ENCODE measurements at places on chromosomes 11 and 22.

DNA sequence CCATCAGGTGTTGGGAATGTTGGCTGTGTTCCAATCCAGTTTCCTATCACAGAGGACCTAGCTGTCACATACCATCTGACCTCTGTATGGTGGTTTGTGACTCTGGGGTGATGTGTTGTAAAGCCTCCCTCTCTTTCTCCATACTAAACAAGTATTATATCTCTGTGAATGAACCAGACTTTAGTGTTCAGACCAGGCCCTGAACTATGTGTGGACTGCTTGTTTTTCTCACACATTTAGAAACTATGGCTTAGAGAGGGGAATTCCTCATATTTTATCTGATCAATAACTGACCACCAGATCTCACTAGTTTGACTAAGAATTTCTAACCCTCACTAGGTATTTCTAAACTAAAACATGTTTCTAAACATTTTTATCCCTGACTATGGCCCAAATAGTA, 17.5 kb downstream of the NCR3LG1 start:
- no peak for DNase-seq

DNA sequence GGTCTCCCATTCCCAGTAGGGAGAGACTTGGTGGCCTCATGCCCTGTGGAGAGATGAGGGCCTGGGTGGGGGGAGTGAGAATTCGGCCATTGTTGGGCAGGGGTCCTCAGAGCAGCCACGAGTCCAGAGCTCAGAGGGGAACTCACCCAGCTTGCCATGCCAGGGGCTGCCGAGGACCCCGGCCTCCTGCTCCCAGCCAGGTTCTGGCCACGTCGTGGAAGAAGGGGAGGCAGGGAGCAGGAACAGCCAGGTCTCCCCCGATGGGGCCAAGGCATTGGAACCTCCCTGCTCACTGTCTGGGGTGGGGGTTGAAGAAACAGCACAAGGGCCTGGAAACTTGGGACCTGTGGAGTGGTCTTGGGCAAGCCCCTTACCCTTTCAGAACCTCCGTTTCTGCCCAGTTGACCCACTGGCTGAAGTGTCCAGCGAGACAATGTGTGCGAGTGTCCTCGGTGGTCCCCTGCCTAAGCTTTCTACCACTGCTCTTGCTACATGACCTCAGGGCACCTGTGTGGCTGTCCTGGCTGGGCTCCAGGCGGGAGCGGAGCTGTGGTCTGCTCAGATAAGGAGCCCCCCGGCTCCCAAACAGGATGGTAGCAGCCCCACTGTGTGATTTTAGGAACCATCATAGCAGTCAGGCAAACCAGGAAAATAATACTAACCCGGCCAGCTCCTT, 74.7 kb upstream of the WNT11 start:
- no peak for DNase-seq

GRCh38 chr11:101810546-101810945, 104.3 kb upstream of the CEP126 start:
- DNase-seq, result no peak

- no peak for DNase-seq
These were observed 94.7 kb upstream of the CLPB start for GRCh38 chr11:72529068-72529467.

GRCh38 chr22:42160251-42160650, 29.6 kb upstream of the CYP2D6 start:
- DNase-seq, result no peak

GRCh38 chr11:122981388-122982264, at the start of gene BSX:
Gene BSX (minus strand): TSS chr11:122981834. CDS start chr11:122981671, 163 bp downstream.
- DNase-seq, result peak; percentile 59

- peak; percentile 81 for DNase-seq
These were observed 50.1 kb downstream of the FBLN1 start for GRCh38 chr22:45552580-45553350.

GRCh38 chr11:45355706-45356041, 69.5 kb upstream of the SYT13 start:
- DNase-seq, result no peak

DNA sequence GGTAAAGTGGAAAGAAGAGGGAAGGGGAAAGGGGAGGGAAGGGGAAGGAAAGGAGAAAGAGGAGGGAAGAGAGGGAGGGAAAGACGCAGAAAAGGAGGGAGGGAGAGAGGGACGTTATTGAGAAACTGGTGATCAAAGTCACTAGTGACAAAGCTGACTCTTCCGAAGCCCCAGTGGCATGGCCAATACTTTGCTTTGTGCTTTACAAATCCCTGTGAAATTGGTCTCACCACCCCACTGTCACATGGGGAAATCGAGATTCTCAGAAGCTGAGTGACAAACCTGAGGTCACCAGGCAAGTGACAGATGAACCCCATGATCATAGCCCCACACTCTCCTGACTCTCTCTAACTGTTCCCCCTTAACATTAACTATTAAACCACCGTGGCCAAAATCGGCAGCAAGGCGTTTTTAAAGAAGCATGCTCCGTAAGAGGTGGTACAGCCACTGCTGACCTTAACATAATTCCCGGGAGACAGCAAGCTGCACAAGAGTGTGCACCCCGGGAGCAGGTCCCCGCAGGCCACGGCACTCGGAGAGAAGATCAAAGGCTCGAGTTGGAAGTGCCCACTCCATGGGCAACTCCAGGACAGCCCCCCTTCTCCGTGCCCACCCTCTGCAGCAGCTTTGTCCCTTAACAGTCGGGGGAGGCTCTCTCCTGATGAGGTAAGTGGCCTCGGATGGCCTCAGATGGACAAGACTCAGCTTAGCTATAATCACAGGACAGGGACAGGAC, 34.8 kb downstream of the CELSR1 start:
- no peak for DNase-seq

DNA sequence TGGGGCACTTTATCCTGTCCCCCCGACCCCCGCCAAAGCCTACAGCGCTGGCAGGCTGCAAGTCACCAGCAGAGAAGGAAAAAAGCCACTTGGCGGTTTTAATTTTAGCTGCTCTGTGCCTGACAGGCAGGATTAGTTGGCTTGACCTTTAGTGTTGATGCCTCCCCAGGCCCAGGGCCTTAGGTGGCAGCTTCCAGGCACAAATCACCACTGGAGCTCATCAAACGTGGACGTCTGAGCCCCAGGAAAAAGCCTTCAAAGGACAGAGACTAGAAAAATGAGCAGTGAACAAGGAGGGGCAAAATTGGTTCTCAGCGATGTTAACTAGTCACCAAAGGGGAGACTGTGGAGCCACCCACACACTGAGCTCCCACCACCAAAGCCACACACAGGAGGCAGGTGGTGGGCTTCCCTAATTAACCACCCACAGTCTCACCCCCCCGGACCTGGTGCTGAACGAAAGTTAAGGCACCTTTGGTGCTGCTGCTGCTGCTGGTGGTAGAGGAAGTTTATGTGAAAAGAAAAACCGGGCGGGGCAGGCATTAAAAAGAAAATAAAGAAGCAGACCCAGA, 4.4 kb upstream of the PYGM start:
- no peak for DNase-seq

DNA sequence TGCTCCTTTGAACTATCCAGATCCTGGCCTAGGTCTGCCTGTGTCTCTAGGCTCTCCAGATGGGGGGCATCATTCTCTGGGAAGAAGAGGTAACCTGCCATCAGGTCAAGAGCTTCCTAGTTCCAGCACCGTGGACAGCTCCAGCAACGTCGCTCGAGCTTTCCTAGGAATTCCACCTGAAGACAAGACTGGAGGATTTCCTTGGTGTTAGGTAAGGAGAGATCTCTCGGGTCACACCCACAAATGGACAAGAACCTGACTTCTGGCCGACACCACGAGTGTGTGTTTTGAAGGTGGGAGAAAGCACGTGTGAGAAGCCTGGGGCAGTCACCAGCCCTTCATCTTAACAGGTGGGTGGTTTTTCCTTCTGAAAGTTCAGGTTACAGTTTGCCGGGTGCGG, 1.2 kb downstream of the PRG3 start:
- DNase-seq, result no peak

GRCh38 chr11:116544721-116545120, 228.1 kb downstream of the BUD13 start:
- DNase-seq, result no peak

- DNase-seq, result no peak
These were observed 7.4 kb downstream of the RAB38 start for GRCh38 chr11:88167853-88168252.

DNA sequence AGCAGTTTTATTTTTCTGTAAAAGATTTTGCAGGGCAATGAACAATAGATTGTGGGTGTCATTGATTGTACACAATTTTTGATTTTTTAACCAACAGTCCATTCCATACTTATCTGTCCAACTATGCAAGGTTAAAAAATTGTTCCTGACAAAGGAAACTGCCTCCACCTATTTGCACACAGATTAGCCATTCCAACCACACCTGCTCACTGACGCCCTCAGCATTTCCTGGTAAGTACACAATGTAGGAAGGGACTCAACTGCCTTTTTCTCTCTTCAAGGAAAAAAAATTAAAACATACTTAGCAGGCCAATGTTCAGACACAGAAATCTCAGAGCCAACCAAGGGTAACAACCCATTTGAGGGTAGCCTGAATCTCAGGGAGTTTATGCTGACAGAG, 4.3 kb upstream of the FUT4 start:
- DNase-seq, result no peak

GRCh38 chr22:27865496-27865895, 53.6 kb downstream of the PITPNB start:
- no peak for DNase-seq

DNA sequence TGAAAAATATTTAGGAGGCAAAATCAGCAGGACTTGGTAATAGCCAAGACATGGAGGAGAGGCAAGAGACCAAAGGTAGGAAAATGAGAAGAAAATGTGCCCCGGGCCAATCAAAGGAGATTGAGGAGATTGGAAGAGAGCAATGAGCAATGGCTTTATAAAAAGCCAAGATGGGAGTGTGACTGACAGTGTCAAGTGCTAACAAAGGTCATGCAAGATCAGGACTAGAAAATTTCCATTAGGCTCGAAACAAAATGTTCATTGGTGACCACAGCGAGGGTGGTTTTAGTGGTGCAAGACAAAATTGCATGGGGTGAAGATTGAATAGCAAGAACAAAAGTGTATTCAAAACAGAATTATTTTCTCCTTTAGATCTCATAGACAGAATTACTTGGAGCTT, 45.2 kb upstream of the TBCEL start:
- DNase-seq, result no peak

DNA sequence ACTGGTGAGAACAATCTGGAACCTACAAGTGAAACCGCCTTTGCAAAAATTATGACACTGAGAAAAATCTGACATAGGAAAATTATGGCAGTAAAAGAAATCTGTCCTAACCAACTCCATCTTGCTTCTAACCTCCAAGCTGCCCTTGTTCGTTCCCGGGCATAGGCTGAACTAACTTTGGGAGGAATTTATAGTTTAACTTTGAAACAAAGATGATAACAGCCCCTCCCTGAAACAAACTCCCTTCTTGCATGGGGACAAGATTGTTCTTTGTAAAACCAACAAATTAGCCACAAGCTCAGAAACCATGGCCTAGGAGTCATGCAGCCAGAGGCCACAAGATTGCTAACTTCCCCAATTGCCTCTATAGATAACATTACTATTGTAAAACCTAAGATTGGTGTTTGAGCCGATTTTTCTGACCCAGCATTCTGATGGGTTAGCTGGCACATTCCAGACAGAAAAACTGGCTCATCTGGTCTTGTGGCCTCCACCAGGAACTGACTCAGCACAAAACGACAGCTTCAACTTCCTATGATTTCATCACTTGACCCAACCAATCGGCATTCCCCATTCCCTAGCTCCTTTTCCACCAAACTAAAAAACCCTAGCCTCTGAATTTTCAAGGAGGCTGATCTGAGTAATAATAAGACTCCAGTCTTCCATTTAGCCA, 3.6 kb upstream of the CCDC81 start:
- DNase-seq, result peak; percentile 69

GRCh38 chr11:15075162-15075526, 1.8 kb downstream of the CALCB start:
- no peak for DNase-seq

- DNase-seq, result no peak
These were observed 6.5 kb downstream of the CSNK1E start for GRCh38 chr22:38310518-38311322.

Data from fibroblast of skin of scalp (primary cell).